Right atrium auricular region (tissue), 2 donors: ENCODE measurements at places on chromosomes 12 and 14. TPM values are rescaled to one million over a fixed set of nuclear protein-coding genes. Genes with fewer than 3 reads are reported as not detected.
A peak's percentile ranks its signal among the peaks of the same experiment; 100 is the strongest.

- peaks cover 24% of the 10 kb centered on the region for H3K4me1 ChIP-seq
- H3K4me3 ChIP-seq, result no peak overlapping the region
- H3K27ac ChIP-seq, result peak overlapping the region; percentile 53
- DNase-seq, result no peak
- no peaks in the 10 kb centered on the region for H3K27me3 ChIP-seq
- no peaks in the 10 kb centered on the region for H3K36me3 ChIP-seq
These were observed 363.0 kb upstream of the FKBP4 start for GRCh38 chr12:2431810-2432209.

DNA sequence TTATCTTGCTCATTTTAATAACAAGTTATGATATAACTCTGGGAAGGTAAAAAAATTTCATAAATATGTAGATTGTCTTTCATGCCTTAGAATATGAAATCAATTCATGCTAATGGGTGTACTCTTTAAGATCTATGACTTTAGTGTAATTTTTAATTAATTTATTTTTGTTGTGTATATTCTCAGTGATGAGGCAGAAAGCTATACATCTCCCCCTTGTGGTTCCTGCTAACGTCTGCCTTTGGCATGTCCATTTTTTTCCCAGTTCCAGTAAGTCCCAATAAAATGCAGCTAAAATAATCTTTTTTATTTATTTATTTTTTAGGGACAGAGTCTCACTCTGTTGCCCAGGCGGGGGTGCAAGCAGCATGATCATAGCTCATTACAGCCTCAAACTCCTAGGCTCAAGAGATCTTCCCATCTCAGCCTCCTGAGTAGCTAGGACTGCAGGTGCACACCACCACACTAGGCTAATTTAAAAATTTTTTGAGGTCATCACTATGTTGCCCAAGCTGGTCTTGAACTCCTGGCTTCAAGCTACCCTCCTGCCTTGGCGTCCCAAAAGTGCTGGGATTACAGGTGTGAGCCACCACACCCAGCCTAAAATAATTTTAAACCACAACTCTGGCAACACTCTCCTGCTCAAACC is 3.3 kb upstream of the CHURC1 start:
- DNase-seq, result no peak
- H3K27ac ChIP-seq, result no peak overlapping the region
- peaks cover 11% of the 10 kb centered on the region for H3K4me1 ChIP-seq
- H3K36me3 ChIP-seq, result no peaks in the 10 kb centered on the region

- no peak overlapping the region for H3K4me3 ChIP-seq
- DNase-seq, result no peak
- H3K4me1 ChIP-seq, result peaks cover 3% of the 10 kb centered on the region
- H3K27me3 ChIP-seq, result no peaks in the 10 kb centered on the region
These were observed 6.5 kb upstream of the TMEM119 start for GRCh38 chr12:108604208-108604941.

CCDC196 gene
- total RNA-seq, result not detected

- H3K36me3 ChIP-seq, result peaks cover 29% of the 10 kb centered on the region
- no peak for DNase-seq
- peak overlapping the region; percentile 8 for H3K27ac ChIP-seq
- peaks cover 3% of the 10 kb centered on the region for H3K4me1 ChIP-seq
- H3K4me3 ChIP-seq, result no peak overlapping the region
- no peaks in the 10 kb centered on the region for H3K27me3 ChIP-seq
These were observed 7.0 kb upstream of the TNS2 start for GRCh38 chr12:53042607-53043454.

GPD1 gene
- 38.7 TPM for total RNA-seq

RNASE7 gene
- total RNA-seq, result not detected

RNFT2 gene
- 1.1 TPM for total RNA-seq

AKAP5 gene
- total RNA-seq, result not detected

DNA sequence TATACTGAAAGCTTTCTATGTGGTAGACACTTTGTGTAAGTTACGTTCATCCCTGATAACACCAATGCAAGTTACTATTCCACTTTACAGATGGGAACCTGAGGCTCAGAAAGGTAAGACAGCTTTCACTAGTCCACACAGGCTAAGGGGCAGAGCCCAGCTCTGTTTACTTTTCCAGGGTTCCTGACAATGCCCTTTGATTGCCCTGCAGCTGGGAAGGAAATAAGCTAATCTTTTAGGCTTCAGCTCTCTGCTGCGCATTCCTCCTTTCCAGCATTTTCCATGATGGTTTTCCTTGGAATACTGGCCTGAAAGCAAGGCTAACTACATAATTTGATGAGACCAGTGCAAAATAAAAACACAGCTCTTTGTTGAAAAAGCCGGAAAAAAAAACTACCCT is 185.7 kb upstream of the BTG1 start:
- no peak overlapping the region for H3K27ac ChIP-seq
- H3K4me1 ChIP-seq, result no peaks in the 10 kb centered on the region
- no peaks in the 10 kb centered on the region for H3K36me3 ChIP-seq
- no peaks in the 10 kb centered on the region for H3K27me3 ChIP-seq
- no peak for DNase-seq

- H3K4me3 ChIP-seq, result no peak overlapping the region
- H3K27ac ChIP-seq, result no peak overlapping the region
- H3K36me3 ChIP-seq, result no peaks in the 10 kb centered on the region
- no peaks in the 10 kb centered on the region for H3K4me1 ChIP-seq
- DNase-seq, result no peak
- H3K27me3 ChIP-seq, result no peaks in the 10 kb centered on the region
These were observed 19.0 kb upstream of the CLEC2A start for GRCh38 chr12:9951026-9951675.

DNA sequence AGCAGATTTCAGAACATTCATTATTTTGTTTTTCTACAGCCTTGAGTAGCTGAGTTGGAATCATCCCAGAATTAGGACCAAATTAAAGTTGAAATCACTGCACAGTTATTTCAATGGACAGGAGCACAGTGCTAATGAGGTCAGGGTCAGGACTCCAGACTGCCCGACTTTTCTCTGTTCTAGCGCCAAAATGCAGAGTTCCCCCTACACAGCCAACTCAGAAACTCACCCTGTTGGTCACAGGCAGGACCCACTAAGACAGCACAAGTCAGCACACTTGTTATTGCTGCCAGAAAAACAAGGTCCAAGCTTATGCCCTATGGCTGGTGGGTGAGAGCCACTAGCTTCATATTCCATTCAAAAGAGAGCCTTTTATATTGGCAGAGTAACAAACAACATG is 198.1 kb upstream of the KRR1 start:
- no peaks in the 10 kb centered on the region for H3K27me3 ChIP-seq
- H3K27ac ChIP-seq, result no peak overlapping the region
- H3K4me1 ChIP-seq, result no peaks in the 10 kb centered on the region
- no peak for DNase-seq
- no peak overlapping the region for H3K4me3 ChIP-seq

CORO1C gene
- total RNA-seq, result 70.7 TPM

TBPL2 gene
- not detected for total RNA-seq

DNA sequence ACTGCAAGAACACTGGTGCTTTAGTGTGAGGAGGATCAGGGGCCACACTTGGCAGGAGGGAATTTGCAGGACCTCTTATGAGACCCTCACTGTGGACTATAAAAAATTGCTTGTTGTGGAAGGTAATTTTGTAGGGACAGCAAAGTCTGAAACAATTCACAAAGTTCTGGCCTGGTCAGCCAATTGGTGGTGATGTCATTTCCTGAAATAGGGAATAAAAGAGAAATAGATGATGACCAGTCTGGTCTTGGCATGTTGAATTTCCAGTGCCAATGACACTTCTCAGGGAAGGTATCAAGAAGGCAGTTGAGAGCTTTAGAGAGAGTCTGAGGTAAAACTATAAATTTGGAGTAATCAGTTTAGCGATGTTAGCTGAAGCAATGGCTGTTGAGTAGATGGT is 129.3 kb upstream of the LMNTD1 start:
- H3K36me3 ChIP-seq, result no peaks in the 10 kb centered on the region
- no peak for DNase-seq
- H3K27me3 ChIP-seq, result no peaks in the 10 kb centered on the region
- H3K4me3 ChIP-seq, result no peak overlapping the region

WDR89 gene
- total RNA-seq, result 4.2 TPM

DNA sequence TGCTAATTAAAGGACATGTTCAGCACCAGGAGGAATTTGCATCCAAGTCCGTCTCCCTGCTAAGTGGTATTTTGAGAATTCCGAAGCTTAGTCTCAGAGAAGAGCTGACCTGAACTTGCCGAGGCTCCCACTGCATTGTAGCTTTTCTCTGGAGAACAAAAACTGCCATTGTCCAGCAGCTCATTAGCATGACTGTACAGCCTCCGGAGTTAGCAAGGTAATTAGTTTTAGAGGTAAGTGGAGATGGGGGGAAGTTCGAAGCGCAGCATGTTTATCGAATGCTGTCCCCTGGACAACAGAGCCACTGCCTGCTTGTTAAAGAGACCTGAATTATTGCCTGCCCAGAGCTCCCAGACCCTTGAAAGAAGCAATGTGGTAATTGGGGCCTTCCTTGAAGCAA is 160.3 kb upstream of the PELI2 start:
- H3K27ac ChIP-seq, result no peak overlapping the region
- DNase-seq, result no peak
- no peaks in the 10 kb centered on the region for H3K36me3 ChIP-seq
- H3K4me1 ChIP-seq, result no peaks in the 10 kb centered on the region
- no peaks in the 10 kb centered on the region for H3K27me3 ChIP-seq
- H3K4me3 ChIP-seq, result no peak overlapping the region

LRTM2 gene
- total RNA-seq, result not detected

DNA sequence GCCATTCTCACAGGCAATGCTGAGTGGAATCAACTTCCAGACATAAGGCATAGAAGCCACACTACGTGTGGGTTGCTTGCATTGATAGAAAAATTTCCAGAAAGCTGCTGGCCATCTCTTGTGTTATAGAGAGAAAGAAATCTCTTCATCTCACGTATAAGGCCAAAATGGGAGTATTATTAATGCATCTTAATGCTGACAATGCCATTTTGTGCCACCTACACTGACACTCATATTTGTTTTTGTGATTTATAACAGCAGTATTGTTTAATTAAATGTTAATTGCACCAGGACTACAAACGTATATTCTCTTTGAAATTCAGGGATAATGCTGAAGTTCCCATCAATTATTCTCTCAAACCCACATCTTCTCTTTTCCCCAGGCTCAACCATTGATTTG is 56.1 kb upstream of the TMEM132D start:
- no peak overlapping the region for H3K4me3 ChIP-seq
- H3K27me3 ChIP-seq, result no peaks in the 10 kb centered on the region
- DNase-seq, result no peak
- no peaks in the 10 kb centered on the region for H3K36me3 ChIP-seq
- H3K4me1 ChIP-seq, result no peaks in the 10 kb centered on the region
- H3K27ac ChIP-seq, result no peak overlapping the region

KRT77 gene
- not detected for total RNA-seq

- no peak overlapping the region for H3K27ac ChIP-seq
- H3K36me3 ChIP-seq, result no peaks in the 10 kb centered on the region
- no peaks in the 10 kb centered on the region for H3K27me3 ChIP-seq
These were observed 258.6 kb upstream of the TMPO start for GRCh38 chr12:98256830-98257229.

- H3K27ac ChIP-seq, result no peak overlapping the region
- H3K4me3 ChIP-seq, result no peak overlapping the region
- H3K4me1 ChIP-seq, result no peaks in the 10 kb centered on the region
- no peak for DNase-seq
- peaks cover 7% of the 10 kb centered on the region for H3K36me3 ChIP-seq
These were observed 52.1 kb downstream of the RIN3 start for GRCh38 chr14:92565718-92566115.

DNA sequence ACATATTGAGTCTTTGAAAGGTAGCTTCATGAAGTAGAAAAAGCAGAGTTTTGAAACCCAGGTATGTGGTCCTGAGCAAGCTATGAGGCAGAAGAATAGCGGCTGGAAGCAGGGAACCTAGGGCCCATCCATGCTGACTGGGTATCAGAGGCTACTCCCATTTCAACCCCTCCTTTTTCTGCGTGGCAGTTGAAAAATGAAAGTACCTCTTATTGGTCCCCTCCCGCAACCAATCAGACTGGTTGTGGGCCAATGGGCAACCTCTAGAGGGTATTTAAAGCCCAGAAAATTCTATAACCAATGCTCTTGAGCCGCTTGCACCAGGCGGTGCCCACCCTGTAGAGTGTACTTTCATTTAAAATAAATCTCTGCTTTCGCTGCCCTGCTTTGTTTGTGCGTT is 1.6 kb upstream of the SNRPF start:
- H3K4me1 ChIP-seq, result no peaks in the 10 kb centered on the region
- no peaks in the 10 kb centered on the region for H3K27me3 ChIP-seq
- DNase-seq, result no peak
- H3K36me3 ChIP-seq, result peaks cover 11% of the 10 kb centered on the region
